ENCODE measurements at places on chromosomes 11 and 22. TPM values are rescaled to one million over a fixed set of nuclear protein-coding genes. Genes with fewer than 3 reads are reported as not detected.

Gene SAA4
- not detected for total RNA-seq

Gene BBOX1
- not detected for total RNA-seq

Gene AGBL2
- total RNA-seq: 0.56 TPM

Gene MCHR1
- total RNA-seq: 1.7 TPM
